GM23248 (cell line): ENCODE measurements at places on chromosomes 3 and 15. TPM values are rescaled to one million over a fixed set of nuclear protein-coding genes. Genes with fewer than 3 reads are reported as not detected.

AMIGO3 gene
- polyA plus RNA-seq: 0.18 and 0.25 TPM in 2 replicates

IL20RB gene
- 72.5 TPM in 2 replicates for polyA plus RNA-seq

CTDSPL gene
- polyA plus RNA-seq: 6.0 and 7.1 TPM in 2 replicates

- DNase-seq: no peak
Observed at GRCh38 chr3:137471130-137471529, 293.0 kb upstream of the SOX14 start.

GRCh38 chr3:81776643-81777042 is 15.2 kb upstream of the GBE1 start:
- no peak for DNase-seq

DNA sequence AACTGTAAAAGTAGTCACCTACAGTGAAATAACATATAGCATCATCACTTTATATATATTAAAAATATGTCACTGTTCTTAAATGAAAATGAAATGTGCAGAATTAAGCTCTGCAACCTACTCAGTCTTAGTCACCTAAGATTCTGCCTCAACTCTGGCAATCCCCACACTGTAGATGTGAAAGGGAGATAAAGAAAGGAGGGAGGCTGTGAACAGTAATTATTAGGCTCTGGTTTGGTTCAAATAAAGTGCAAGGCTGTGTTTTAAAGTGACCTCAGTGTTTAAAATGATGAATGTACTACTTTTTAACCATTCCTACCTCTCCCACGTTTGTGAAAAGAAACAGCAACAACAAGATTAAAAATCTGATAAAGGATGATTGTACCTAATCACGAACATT is 72.2 kb downstream of the ATP8B4 start:
- DNase-seq: peak; percentile 76

DNA sequence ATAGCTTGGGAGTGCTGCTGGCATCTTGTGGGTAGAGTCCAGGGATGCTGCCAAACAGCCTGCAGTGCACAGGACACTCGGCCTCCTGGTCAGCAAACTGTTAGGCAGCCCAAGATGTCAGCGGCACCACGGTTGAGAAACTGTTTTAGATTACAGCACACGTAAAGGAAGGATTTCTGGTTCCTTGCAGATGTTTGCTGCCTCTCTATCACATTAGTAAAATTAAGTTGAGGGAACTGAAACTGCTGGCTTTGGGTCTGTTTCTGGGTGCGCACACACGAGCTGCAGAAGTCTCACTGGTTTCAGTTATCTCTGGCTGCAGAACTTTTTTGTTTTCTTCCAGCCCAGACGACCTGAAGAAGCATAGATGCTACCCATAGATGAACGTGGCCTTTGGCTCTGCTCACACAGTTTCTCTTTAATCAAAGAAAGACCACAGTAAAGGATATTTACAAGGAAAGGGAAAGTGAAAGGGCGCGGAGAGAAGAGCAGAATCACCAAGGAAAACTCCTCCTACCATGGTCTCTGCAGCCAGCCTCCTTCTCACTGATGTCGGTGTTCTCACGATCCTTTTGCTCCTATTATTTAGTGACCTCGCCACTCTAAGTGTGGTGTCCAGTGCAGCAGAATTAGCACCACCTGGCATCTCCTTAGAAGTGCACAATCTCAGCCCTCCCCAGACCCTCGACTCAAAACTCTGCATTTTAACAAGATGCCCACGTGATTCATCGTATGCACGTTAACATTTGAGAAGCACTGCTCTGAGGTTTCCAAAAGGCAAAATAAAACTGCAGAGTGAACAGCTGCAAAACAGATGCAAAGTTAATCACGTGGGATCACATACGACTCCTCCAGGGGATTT is 50.6 kb upstream of the AKAP13 start:
- DNase-seq: peak; percentile 73

DNA sequence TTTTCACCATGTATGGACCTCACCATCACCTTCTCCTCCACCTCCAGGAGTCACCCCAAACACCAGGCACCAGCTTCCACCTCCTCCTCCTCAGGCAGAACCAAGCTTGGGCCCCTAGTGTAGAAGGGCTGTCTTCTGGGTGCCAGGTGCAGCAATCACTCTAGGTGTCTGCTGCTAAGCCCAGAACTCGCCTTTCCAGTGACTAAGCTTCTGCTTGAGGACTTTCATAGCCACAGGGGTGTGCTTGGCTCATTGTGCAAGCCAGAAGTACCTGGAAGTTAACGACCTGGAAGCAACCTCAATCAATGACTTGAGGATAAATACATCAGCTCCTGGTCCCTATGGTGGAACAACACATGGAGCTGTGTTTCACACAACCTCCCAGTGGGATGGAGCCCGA is 49.8 kb upstream of the PXYLP1 start:
- DNase-seq: no peak
